NCI-H1417 (cell line): ENCODE measurements at places on chromosomes 13 and 19.

DNA sequence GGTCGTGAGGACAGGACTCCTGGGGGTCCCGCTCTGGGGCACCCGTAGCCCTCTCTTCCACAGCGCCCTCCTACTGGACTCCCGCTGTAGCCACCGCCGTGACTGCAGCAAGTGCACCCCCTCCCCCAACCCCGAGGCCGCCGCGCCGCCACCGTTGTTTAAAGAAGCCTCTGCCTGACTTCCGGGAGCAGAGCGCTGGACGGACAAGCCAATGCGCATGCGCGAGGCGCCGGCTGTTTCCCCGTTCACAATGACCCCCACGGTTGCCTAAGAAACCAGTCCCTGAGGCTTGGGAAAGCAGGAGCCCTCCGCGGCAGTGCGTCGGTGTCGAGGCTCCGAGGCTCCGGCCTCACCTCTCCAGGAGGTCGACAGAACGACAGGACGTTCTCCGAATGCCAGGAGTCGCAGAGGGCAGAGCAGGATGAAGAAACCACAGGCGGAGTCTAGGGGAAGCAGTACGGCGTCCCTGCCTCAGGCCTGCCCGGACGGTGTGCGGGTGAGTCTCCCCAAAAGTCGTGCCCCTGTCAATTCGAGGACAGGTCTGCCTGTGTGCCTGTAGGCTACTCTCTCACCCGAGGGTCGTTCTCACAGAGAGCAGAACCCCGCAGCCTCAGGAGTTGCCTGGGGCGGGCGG lies 70.5 kb upstream of the ZNF420 start:
- no peak for DNase-seq

- DNase-seq, result no peak
These were observed 5.7 kb downstream of the PIP5K1C start for GRCh38 chr19:3694361-3695123.

GRCh38 chr13:41864658-41865057 lies 96.3 kb downstream of the VWA8 start:
- no peak for DNase-seq

DNA sequence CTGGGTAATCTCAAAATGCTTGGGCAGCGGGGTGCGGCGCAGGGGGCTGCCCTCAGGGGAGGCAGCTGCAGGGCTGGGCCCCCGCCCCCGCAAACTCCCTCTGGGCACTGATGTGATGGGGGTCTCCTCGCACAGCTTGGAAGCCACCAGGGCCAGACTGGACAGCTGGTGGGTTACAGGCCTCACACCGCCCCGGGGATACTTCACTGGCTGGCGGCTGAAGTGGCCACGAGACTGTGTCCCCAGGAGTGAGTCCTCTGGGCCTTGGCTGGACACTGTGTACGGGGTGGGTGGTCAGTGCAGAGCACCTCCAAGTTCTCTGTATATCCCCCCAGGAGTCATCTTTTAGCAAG lies 2.0 kb upstream of the LPAR2 start:
- no peak for DNase-seq

DNA sequence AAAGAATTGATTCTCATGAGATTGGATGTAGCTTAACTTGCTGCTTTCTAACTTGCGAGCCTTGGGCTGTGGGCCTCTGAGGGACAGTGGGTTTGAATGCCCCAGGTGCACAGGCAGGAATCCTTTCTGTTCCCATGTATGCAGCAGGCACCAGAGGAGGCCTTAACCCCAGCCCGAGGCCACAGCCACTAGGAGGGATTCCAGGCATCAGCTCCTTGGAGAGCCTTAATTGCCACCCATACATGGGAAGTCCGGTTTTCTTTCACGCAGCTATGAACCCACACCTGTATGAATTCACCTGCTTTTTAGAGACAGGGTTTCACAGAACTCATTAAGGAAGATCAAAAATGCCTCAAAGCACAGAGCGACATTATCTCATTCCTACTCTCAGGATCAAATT lies 117.9 kb downstream of the CRYL1 start:
- DNase-seq, result no peak

- no peak for DNase-seq
These were observed at the start of gene IQCN for GRCh38 chr19:18274219-18274780. IQCN (minus strand) TSS chr19:18274452; CDS start chr19:18269478, 4,974 bp downstream.

DNA sequence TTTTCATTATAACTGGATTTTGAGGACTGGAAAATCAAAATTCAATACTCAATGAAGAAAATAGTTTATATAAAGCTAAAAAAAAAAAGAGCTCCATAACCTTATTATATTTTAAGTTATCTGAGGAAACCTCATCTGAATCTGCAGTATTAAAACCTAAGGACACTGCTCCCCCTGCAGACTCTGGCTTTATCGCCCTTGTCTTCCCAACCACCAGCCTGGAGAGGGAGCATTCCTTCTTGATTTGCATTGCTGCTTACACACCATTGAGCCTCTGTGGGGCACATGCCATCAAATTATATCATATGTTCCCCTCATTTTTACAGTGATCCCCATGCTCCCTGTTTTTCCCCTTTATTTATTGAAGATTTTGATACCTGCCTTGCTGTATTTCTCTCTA lies 871.4 kb upstream of the GPC6 start:
- peak; percentile 12 for DNase-seq

DNA sequence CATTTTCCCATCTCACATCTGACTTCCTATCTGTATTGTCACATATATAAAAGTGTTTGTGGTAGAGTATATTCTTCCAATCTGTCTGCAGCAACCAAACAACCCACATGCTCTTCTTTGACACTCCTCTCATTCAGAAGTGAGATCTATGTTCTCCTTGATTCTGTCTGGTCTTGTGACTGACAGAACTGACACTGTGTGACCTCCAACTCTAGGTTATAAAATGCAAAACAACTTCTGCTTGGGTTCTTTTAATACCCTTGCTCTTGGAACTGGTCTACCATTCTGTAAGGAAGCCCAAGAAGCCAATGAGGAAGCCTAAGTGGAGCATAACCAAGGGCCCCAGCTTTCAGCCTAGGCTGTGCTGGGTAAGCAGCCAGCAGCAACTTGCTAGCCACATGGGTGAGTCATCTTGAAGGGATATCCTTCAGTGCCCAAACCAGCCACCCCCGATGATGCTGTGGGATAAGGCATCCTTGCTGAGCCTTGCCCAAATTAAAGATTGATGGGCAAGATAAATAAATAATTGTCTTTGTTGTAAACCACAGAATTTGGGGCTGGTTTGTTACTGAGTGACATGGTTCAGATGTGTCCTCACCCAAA lies 18.4 kb upstream of the ITM2B start:
- no peak for DNase-seq

- peak; percentile 56 for DNase-seq
These were observed 482.5 kb upstream of the SPRY2 start for GRCh38 chr13:80823472-80823871.

GRCh38 chr19:17686023-17686521 lies 2.1 kb downstream of the UNC13A start:
- no peak for DNase-seq

- no peak for DNase-seq
These were observed 139.6 kb downstream of the STOML3 start for GRCh38 chr13:38850868-38851626.

GRCh38 chr13:52845334-52845761 lies 3.1 kb downstream of the PCDH8 start:
- no peak for DNase-seq

DNA sequence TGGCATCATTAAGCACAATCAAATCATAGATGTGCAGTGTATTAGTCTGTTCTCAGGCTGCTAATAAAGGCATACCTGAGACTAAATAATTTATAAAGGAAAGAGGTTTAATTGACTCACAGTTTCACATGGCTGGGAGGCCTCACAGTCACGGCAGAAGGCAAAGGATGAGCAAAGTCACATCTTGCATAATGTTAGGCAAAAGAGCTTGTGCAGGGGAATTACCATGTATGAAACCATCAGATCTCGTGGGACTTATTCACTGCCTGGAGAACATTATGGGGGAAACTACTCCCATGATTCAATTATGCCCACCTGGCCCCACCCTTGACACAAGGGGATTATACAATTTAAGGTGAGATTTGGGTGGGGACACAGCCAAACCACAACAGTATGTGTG lies 245.2 kb upstream of the DACH1 start:
- no peak for DNase-seq

DNA sequence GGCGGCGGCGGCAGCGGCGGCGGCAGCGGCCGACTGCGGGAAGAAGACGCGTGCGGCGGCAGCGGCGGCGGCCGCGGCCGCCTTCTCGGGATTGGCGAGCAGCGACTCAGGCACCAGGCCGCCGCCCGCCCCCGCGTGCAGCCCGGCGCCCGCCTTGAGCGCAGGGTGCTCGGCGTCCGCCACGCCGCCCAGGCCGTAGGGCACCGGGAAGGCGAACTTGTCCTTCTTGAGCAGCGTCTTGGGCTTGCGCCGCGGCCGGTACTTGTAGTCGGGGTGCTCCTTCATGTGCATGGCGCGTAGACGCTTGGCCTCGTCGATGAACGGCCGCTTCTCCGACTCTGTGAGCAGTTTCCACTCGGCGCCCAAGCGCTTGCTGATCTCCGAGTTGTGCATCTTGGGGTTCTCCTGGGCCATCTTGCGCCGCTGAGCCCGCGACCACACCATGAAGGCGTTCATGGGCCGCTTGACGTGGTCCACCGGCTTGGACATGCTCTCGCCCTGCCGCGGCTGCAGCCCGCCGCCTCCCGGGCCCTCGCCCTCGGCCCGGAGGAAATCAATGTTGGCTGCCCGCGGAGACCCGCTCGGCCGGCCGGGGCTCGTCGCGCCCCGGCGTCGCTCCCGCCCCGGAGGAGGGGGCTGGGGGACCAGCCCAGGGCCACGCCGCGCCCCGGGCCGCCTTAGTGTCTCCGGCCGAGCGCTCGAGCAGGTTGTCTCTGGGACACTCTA lies 621 bp downstream of the SOX21 start:
- peak; percentile 64 for DNase-seq

- DNase-seq, result no peak
These were observed 106.4 kb upstream of the EDNRB start for GRCh38 chr13:78024996-78025395.

DNA sequence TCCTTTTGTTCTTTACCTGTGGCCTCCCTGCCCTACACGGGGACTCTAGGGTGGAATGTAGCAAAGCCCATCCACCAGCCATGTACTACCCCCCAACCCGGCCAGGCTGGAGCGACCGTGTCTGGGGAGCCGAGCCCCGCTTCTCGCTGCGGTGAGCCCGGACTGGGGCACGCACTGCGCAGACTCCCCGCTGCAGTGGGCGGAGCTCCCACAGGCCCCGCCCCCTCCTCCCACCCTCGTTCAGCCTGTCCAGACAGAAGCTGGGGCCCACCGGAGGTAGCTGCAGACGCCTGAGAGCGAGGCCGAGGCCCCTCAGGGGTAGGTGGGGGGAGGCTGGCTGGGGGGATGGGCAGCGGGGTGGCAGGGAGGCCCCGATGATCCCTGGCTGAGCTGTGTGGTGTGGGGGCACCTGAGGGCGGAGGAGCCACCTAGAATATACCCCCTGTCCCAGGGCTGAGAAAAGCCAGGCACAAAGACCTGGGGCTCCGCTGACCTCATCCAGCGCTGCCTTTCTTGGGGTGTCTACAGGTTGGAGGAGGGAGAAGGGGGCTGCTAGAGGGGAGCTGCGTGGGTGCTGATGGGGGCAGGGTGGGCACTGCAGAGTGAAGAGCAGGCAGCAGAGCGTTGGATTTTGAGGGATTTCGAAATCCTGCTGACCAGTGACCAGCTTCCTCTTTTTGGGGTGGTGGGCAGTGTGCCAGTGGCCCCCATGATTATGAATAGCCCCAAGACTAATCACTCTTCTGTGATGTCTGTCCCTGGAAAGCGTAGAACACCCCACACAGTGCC lies 17.3 kb downstream of the PLD3 start:
- peak; percentile 87 for DNase-seq

DNA sequence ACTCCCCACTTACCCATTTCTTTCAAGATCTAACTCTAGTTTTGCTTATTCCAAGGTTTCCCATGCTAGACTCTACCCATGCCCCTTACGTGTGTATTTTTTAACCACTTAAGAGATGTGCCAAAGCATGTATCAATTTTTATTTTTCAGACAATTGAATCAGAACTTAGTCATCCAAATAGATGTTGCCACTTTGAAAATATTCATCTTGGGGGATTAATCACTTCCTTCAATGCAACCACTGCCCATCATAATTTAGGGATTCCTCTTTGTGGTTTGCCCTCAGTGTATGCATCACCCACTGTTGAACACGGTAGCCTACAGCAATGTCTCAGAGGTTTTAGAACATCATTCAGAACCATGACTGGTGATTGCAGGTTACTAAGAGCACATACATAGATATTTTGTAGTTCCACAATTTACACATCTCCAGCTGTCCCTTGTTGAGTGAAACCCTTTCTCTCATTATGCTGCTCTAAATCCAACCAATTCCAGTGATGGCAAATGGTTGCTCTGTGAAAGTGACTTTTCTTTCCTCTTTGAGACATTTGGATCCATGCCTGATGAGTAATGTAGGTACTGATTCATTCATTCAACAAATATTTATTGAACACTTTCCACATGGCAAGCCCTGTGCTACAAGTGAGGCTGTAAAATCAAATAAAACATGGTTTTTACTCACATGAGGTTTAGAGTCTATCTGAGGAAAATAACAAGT lies 60.6 kb upstream of the SERP2 start:
- no peak for DNase-seq

DNA sequence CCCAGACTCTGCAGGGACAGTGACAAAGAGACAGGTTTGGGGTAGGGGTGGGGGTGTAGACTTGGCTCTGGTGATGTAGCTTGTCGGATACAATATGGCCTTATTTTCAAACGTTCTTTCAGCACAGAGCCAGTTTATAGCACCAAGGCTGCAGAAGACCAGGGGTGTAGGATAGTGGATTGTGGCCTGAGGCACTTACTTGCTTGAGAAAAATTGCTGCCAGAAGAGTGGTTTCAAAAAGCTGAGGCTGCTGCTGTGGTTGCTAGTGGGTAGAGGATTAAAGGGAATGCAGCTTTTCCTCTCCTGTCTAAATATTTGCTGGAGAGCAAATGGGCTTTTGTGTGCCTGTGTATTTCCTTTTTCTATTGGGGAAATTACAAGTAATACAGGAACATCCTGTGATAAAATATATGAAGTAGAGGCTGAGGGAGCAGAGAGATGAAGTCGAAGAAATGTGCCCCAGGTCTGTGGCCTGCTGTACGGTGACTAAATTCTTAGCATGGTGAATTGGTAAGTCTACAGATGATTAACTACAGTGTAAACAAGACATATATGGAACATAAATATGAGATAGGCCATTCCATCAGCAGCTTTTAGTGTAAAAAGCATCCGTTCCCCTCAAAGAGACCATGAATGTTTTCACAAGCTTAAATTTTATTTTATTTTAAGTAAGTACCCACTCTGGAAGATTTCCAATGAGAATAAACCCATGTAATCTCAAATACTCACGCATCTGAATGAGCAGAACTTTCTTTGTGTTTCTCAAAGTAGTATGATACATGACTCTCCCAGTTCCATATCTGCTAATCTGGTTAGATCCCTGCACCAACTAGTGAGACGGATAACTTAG lies 112.9 kb downstream of the LRCH1 start:
- peak; percentile 42 for DNase-seq

DNA sequence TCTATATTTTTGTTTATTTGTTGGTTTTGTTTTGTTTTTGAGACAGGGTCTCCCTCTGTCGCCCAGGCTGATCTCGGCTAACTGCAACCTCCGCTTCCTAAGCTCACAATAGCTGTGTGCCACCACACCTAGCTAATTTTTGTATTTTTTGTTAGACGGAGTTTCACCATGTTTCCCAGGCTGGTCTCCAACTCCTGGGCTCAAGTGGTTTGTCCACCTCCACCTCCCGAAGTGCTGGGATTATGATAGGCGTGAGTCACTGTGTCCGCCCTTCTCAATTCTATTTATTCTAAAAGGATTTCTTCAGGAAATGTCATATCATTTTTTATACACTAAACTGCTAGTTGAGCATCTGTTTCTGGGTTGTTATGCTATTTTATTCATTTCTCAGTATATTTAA lies 1206.0 kb downstream of the OLFM4 start:
- DNase-seq, result no peak

GRCh38 chr19:4206818-4207484 lies 22.4 kb upstream of the EBI3 start:
- peak; percentile 11 for DNase-seq
